ENCODE measurements at places on chromosomes 4 and X.

DNA sequence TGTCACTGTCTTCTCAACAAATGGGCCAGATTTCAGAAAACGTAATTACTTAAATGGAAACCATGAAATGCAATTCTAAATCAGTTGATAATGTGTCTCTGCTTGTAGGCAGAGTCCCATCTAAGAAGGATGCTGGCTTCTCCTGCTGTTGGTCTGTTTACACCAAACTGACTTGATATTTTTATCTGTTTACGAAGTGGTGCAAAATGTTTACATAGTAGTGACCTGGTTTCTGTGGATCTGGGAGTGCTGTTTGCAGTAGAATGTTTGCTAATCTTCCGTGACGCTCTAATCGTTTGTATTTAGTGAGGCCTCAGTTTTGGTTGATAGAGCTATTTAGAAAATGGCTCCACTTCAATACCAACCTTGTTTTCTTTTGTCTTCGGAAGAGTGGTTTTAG is 213.5 kb downstream of the VEGFC start:
- no peak for DNase-seq

DNA sequence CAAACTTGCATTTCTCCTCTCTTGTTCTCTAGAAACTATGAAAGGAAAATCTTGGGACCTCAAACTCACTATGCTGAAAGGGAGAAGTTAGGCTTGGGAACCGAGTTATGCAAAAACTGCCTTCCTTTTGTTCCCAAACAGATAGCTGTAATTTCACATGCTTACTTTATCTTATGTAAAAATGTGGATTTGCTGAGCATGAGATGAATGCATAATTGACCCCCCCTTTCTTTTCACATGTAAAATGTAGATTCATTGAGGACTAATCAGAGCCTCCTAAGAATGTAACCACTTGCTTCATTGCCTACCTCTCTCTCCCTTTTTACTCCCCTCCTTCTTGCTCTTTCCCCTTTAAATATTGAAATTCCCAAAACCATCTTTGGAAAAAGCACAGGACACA is 18.0 kb downstream of the TBC1D9 start:
- DNase-seq: no peak

GRCh38 chrX:45353456-45353855 is 152.8 kb upstream of the DIPK2B start:
- DNase-seq: no peak

- DNase-seq: no peak
Observed at GRCh38 chr4:41124916-41125548, 89.3 kb downstream of the APBB2 start.

DNA sequence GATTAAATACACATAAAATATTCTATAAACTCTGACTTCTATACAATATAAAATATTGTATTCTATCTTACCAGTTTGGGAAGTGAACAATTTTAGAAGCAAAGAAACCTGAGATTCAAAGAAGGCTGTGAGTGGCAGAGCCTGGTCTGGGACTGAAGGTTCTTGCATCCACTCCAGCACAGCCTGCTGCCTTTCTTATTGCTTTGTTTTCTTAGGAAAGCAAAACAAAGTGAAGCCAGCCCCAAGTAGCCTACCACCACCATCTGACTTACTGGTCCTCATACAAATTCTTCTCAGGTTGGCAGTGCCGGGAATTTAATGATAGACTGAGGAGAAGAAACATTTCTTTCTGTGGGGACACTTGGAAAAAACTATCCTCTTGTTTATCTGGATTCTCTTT is 129.7 kb upstream of the SMAD1 start:
- DNase-seq: no peak

GRCh38 chrX:135632353-135632752 is 81.1 kb upstream of the CT45A1 start:
- DNase-seq: no peak

- DNase-seq: no peak
Observed at GRCh38 chr4:173866322-173867026, 336.4 kb upstream of the HAND2 start.

DNA sequence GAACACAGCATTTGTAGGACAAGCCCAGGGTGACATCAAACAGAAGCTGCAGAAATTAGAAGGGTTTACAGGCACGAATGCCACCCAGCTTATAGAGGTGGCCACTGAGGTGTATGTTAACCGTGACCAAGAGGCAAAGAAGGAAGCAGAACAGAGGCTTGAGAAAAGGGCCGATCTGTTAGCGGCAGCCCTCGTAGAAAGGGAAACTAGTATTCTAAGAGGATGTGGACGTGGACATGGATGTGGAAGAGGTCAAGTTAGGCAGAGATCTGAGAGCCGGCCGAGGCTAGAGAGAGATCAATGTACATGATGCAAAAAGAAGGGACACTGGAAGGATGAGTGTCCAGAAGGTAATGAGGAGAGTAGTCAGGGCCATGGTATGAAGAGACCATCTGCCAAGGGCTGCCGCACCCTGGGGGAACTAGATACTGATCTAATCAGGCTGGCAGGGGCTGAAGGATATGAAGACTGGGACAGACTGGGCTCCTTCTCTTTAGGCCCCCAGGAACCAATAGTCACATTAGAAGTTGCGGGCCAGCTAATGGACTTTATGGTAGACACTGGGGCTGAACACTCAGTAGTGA is 27.5 kb downstream of the LIAS start:
- DNase-seq: no peak

- no peak for DNase-seq
Observed at GRCh38 chr4:41172786-41173185, 41.6 kb downstream of the APBB2 start.

DNA sequence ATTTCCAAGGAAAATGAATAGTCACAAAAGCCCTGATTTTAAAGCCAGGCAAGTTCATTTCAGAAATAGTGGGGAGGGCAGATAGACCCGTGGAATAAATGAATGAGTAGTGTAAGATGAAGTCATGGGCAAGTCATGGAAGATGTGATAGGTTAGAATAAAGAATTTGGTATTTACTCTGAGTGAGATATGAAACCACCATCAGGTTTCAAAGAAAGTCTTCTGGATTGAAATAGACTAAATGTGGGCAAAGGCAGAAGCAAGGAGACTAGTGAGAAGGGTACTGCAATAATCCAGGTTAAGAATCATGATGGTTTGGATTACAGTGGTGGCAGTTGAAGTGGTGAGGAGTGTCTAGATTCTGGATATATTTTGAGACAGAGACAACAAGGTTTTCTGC is 218.5 kb upstream of the AFF2 start:
- DNase-seq: no peak

DNA sequence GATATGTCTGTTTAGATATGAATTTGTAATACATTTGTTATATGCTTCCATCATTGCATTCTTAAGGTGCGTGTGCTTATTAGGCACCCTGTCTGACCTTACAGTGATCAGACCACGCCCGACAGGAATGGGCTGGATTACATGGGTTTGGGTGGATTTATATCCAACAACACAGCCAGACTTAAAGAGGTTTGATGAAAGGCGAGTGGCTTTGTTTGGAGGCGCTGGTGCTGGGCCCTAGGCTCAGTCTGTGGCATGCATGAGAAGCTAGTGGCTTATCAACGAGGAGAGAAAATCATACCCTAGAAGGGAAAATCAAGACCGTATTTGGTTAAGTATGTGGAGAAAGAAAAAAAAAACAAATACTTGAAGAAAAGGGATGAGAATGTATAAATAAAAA is 80.7 kb downstream of the STOX2 start:
- DNase-seq: no peak

DNA sequence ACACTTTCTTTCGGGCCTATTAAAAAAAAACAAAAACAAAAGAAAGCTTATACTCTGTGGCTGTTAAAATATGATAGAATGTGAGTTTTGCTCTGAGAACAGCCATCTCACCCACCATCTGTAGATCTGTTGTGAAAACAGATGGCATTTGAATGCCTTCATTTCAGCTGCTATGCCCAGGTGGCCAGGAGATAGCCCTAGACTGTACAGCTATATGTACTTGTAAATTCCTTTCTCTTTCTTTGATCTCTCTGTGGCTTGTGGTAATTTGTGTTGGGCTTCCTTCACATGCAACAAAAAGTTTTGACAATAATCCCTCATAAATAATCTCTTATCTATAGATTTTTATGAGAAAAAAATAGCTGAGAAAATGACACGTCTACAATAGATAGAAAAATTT is 38.1 kb downstream of the PNPLA4 start:
- DNase-seq: no peak

DNA sequence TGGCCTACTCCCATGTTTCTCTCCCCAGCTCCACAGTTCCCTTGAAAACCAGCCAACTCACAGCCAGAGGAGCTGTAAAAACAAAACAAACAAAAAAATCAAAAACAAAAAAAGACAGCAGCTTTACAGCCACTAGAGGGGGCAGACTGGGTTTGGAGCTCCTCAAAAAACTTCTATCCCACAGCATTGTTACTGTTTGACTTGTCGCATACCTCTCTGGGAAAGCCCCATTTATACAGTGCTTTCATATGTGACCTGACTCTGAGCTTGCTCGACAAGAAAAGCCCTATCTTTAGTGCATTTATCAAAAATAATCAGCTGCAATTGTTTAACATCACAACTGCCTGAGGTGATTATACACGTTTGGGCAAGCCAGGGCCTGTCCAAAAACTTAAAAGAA is 21.6 kb downstream of the TSPAN6 start:
- no peak for DNase-seq

- DNase-seq: no peak
Observed at GRCh38 chrX:37424000-37424429, 74.9 kb downstream of the PRRG1 start.

- DNase-seq: no peak
Observed at GRCh38 chr4:106183551-106183950, 132.5 kb downstream of the TBCK start.

- DNase-seq: no peak
Observed at GRCh38 chr4:24103434-24104157, 213.7 kb upstream of the PPARGC1A start.

DNA sequence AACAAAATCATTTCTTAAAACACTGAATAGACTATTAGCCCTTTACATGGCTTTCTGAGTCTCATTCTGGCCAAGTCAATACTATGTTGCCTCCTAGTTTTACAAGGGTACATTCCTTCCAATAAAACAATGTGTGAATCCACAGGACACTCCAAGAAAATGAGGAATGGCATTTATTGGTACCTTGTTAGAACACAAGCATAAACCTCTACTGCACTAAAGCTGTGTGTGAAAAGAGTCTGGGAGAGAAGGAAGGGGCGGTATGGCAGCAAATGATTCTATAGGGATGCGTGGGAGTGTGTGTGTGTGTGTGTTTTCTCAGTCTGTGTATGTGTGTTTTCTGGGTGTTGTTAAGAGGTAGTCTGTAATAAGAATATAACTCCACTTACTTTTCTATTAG is 48.9 kb downstream of the CXCL1 start:
- no peak for DNase-seq

DNA sequence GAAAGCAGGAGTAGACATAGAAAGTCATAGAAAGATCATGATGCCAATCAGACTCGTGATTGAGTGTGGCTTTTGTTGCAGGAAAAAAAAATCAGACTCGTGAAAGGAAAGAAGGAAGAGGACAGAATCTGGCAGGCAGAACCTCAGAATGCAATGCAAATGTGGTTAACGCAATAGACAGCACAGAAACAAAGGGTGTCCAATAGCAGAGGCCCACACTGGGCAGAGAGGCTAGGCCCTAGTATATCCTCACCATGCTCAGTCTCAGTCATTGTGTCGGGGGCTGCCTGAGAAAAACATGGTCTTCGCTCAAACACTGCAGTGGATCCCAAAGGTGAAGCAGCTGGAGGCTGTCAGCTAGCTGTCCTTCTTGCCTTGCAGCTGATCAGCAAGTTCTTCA is 102.8 kb upstream of the MAOA start:
- DNase-seq: no peak

- peak; percentile 5 for DNase-seq
Observed at GRCh38 chr4:147683188-147683591, 773 bp downstream of the PRMT9 start.

GRCh38 chr4:17545374-17546140 is 30.6 kb downstream of the CLRN2 start:
- no peak for DNase-seq

DNA sequence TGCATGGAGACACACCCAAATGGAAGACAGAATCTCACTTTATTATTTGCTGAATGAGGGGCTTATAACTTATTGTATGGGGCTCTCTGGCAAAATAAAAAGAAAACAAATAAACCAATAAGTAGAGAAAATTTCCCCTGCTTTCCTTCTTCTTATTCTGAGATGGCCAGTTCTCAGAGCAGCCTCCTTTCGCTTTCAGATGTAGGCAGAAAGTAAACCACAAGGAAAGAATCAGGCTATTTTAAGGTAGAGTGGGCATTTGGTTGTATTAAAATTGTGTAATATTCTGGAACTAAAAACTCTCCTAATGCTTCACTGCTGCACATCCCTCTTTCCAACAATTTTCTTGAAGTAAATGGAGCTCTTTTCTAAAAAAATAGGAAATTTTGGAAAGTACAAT is 241.8 kb downstream of the GALNTL6 start:
- no peak for DNase-seq

- no peak for DNase-seq
Observed at GRCh38 chr4:177809791-177810190, 367.6 kb upstream of the AGA start.

- no peak for DNase-seq
Observed at GRCh38 chr4:32226204-32226603, 1506.0 kb downstream of the PCDH7 start.

DNA sequence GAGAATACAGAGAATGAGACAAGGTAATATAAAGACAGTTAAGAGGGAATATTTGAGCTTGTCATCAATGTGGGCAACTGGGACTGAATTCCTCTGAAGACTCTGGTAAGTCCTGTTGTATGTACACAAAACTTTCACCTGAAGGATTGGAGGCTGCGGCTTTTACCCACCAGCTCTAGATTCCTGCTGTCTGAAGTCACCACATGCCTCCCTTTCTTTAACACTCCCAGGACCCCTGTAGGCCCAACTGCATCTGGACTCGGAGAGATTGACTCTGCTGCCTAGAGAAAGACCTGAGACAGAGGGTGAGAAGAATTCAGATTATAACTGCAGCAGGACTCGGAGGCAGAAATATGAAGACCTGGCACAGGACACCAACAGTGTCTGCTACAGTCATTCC is 1048.0 kb downstream of the PDHA2 start:
- no peak for DNase-seq

- no peak for DNase-seq
Observed at GRCh38 chrX:110430293-110431076, 71.8 kb downstream of the RTL9 start.

DNA sequence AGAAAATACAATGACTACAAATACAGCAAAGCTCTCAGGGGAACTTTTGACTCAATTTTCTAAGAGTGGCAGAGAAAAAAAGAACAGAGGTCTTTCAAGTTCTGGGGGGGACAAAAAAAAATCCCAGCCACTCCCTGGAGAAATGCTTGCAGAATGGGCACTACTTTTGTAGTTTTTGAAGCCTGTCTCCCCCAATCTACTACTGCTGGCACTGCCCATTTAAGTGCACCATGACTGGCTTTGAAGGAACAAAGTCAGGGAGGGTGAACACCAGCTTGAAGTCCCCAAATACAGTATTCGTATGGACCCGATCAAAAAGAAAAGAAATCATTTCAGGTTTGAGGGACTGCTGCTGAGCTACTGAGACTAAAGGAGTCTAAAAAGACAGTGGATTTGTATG is 1824.4 kb downstream of the ARAP2 start:
- DNase-seq: no peak

- no peak for DNase-seq
Observed at GRCh38 chr4:32427566-32427965, 1707.4 kb downstream of the PCDH7 start.

All from activated T-cell treated with anti-CD3 and anti-CD28 coated beads for 4 hours (primary cell).